ENCODE measurements at places on chromosomes 12 and 14. TPM values are rescaled to one million over a fixed set of nuclear protein-coding genes. Genes with fewer than 3 reads are reported as not detected.

GRCh38 chr12:52608826-52609630, 7.8 kb upstream of the KRT72 start:
- ATAC-seq, result no peak

The RNASE7 gene
- total RNA-seq, result 2.7 TPM

- ATAC-seq, result no peak
These were observed 72.0 kb downstream of the NUMB start for GRCh38 chr14:73386342-73386741.

- ATAC-seq, result peak; percentile 93
These were observed 583 bp downstream of the CPNE8 start for GRCh38 chr12:38904537-38905479.

DNA sequence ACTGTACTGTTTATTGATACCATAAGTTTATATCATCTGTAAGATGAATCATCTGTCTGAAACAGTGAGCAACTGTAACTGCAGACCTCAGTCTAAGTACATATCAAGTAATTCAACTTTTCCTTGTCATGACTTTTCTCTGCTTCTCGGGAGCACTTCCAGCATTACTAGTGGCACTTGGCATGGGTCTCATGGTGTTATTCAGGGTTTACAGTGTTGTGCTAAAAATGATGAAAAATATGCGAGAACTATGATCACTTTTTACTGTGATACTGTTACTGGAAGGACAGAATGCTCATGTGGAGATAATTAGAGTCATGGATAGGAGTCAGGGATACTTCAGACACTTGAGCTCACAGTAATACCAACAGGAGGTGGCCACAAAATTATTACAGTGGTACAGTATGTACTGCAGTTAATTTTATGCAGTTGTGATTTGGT, 8.3 kb downstream of the KTN1 start:
- ATAC-seq, result no peak

DNA sequence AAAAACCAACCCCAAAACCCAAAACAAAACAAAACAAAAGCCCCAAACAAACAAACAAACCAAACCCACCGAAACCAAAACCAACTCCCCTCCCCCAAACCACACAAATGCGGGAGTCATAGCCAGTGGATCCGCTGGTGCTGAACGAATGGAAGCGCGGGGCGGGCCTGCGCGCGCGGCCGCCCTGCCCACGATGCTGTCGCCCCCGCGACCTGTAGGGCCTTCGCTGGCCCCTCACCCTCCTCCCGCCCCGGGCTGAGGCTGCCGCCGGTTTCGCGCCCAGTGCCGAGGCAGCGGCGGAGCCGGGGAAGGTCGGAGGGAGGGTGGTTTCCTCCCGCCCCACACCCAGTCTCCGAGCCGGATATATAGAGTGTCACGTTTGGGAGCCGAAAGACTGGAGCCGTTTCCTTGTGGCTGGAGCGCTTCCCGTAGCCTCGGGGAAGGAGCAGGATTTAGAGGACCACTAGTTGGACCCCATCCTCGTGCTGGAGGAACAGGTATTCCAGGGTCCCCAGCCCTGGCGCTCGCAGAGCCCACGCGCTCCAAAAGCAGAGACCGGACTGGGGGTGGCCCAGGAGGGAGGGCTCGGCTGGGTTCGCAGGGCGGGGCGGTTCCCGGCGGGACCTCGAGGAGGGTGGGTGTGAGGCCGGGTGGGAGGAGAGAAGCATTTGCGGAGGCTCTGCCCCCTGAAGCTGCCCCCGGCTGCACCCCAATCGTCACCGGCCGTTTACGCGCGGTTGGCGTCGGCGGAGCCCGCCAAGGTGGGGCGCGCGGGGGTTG, at the start of gene FAR2:
TSS of gene FAR2 (plus strand) at position 368 of the 780 bp plus-strand sequence. CDS start 121,172 bp downstream, outside the sequence.
- peak; percentile 61 for ATAC-seq

- peak; percentile 22 for ATAC-seq
These were observed 792 bp upstream of the CHD4 start for GRCh38 chr12:6607751-6608591.

- no peak for ATAC-seq
These were observed 1159.7 kb downstream of the BCL11B start for GRCh38 chr14:98112194-98112780.

- no peak for ATAC-seq
These were observed 160.7 kb upstream of the TMTC1 start for GRCh38 chr12:29944269-29945000.

DNA sequence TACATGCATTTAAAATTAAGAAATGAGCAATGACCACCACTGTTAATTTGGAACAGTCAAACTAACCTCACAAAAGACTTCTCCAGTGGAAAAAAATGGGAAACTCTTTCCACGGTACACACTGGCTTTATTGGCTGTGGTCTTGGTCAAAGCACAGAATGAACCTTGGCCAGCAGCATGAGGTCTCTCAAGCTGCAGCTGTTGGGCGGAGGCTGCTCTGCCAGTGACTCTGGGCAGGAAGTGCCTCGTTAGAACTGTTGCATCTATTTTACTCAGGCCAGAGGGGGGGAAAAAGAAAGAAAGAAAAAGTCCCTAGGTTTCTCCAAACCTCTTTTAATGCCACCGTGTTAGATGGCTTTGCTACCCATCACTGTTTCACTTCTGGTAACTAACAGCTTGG, 279.8 kb upstream of the DIO2 start:
- ATAC-seq, result no peak

DNA sequence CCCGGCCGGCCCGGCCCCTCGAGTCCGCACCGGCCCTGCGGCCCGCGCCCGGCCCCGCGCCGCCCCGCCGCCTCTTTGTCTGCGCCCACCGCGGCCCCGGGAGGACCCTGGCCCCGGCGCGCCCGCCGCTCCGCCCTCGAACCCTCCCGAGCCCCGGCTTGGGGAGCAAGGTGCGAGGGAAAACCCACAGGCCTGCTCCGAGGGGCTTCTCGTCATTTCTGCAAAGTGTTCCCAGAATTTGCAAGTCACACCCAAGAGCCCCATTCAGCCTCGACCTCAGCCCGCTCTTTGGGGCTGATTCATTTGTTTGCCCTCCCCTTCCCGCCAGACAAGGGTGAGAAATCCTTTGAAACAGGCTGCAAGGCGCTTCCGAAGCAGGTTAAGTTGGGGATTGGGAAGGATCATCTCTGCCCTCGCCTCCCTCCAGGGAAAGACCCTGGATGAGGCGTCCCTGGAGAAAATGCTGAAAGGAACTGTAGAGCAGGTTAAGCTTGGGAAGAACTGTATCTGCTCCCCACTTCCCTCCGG, 325 bp upstream of the CLIP1 start:
- ATAC-seq, result peak; percentile 51

DNA sequence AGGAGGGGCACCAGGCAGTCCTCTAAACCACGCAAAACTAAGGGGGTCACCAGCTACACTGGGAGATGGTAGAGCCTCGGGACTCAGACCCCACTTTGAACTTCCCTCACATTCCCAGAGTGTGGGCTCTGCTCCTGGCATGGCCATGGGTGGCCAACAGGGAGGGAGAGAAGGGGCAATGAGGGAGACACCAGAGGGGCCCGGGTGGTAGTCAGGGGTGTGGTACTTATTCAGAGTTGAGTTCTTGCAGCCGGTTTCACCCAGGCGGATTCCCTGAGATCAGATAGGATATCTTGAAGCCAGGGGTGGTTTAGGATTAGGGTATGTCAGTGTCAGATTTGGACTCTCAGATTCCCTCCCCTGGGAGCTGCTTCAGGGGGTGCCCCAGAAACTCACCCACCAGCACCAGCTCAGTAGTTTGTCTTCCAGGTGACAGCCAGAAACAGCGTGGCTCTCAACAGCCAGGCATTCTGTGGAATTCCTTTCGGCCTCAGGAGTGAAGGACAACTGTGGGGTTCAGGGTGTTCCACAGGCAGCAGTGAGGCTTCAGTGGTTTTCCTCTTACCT, 56.0 kb downstream of the ELK3 start:
- ATAC-seq, result no peak

GRCh38 chr14:59679872-59680271, 103.3 kb upstream of the CCDC175 start:
- ATAC-seq, result no peak

GRCh38 chr14:35332517-35333263, 40.5 kb downstream of the PSMA6 start:
- ATAC-seq, result peak; percentile 57

GRCh38 chr14:69375182-69375581, 22.9 kb downstream of the ERH start:
- no peak for ATAC-seq

The PPM1H gene
- 0.56 TPM for total RNA-seq

The GALNT8 gene
- total RNA-seq, result not detected

GRCh38 chr12:79927772-79928474, 7.0 kb downstream of the PPP1R12A start:
- ATAC-seq, result no peak

The GRIP1 gene
- 20.1 TPM for total RNA-seq

The WASHC3 gene
- total RNA-seq, result 30.1 TPM

GRCh38 chr14:52078095-52078531, 9.3 kb upstream of the NID2 start:
- ATAC-seq, result no peak

DNA sequence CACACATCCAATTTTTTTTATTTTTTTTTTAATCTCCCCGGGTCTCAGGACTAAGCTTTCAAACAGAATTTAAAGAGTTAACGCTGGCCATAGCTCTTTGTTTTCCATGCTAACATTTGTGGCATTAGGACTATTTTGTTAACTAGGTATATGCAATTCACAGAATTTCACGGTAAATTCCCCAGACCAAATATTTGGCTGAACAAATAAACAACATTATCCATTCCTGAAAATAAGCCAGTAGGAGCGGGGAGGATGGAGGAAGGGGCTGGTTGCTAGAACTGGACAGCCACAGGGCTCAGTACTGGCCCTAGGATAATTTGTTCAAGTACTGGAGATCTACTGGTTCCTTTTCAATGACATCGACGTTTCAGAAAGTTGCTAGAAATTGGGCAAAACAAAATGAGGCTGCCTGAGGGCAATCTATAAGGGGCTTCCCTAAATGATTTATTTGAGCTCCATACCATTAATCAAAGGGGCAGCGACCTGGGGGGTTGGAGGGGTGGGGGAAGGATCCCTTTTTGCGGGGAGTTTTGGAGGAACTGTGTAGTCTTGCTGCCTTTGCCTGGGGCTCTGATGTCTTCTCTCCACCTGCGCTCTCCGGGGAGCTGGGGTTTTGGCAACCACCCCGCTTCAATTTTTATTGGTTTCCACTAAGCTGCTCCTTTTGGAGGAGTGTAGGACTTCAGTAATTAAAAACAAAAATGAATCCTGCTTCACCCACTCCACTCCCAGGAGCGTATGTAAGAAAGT, 9.0 kb downstream of the BMP4 start:
- no peak for ATAC-seq

DNA sequence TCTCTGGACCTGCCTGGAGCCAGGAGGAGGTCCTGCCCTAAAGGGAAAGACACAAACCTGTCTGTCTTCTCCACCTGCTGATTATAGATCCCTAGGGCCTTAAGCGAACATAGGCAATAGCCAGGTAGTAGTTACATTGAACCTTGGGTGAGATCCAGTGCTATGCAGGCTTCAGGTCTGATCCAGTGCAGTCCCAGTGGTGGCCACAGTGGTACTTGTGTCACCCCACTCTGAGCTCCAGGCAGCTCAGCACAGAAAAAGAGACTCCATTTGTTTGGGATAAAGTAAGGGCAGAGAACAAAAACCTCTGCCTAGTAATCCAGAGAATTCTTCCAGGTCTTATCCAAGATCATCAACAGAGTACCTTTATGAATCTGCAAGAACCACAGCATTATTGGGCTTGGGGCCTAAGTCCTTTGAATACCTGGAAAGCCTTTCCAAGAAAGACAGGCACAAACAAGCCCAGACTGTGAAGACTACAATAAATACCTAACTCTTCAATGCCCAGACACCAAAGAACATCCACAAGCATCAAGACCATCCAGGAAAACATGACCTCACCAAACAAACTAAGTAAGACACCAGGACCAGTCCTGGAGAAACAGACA, 60.4 kb upstream of the KTN1 start:
- peak; percentile 55 for ATAC-seq

- no peak for ATAC-seq
These were observed 112.7 kb downstream of the NT5DC3 start for GRCh38 chr12:103728323-103728722.

The RESF1 gene
- total RNA-seq, result 31.9 TPM

The ZNF140 gene
- total RNA-seq, result 11.4 TPM

- ATAC-seq, result no peak
These were observed 264.3 kb upstream of the FOXN3 start for GRCh38 chr14:89681086-89682018.

GRCh38 chr12:66092559-66093269, 37.8 kb downstream of the LLPH start:
- ATAC-seq, result no peak

DNA sequence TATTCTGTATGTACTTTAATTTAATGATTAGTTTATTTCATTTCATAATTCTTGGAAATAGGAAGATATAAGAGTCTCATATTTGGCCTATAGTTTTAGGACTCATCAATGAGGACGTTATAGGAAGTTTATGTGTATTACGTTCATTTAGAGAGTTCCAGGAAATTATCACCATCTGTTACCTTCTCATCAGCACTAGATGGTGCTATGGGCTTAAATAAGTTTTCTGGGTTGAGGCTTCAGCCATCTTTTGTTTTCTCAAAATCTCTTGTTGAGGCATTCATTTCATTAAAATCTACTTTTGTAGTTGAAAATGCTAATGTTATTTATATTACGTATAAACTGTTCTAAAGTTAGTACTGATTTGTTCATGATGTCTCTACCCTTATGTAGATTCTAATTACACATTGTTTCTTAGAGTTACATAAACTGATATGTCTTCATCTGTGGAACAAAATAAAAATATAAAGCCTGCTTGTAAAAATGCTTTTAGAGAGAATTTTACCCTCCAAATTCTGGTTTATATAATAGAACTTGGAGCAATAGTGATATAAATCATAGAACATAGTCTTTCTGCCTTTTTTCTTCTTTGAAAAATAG, 89.2 kb downstream of the CFAP54 start:
- ATAC-seq, result no peak

The HELB gene
- 2.1 TPM for total RNA-seq

The KRT78 gene
- total RNA-seq, result 291 TPM

The ACSM4 gene
- not detected for total RNA-seq

DNA sequence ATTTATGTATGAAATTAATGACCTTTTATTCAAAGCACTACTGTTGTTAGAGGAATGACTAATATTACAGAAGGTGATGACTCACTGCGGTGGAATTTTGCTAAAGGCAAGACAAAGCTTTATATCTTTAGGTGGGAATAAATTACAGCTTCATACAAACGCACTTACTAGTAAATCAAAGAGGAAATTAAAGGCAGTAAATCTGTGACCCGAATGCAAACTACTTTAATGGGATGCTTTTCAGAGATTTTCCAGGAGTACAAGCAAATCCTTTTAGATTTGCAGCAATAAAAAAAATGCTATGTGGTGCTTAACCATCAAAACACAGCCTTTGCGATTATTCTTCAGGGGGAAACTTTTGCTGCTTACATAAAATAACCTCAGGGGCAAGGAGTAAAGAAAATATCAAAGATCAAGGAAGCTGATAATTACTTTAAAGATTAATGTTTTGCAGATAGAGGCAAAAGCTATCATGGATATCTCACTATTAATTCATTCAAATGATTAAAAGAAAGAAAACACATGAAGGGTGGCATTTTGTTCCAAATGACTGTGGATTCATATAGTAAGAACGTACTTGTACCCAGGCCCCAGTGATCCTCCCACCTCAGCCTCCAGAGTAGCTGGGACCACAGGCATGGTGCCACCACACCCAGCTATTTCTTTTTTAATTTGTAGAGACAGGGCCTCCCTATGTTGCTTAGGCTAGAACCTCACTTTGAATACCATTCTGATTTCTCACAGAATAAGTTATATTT, 98.9 kb downstream of the DENND5B start:
- peak; percentile 56 for ATAC-seq

The RARG gene
- total RNA-seq, result 168 TPM
